ENCODE measurements at places on chromosomes 1 and 21.

DNA sequence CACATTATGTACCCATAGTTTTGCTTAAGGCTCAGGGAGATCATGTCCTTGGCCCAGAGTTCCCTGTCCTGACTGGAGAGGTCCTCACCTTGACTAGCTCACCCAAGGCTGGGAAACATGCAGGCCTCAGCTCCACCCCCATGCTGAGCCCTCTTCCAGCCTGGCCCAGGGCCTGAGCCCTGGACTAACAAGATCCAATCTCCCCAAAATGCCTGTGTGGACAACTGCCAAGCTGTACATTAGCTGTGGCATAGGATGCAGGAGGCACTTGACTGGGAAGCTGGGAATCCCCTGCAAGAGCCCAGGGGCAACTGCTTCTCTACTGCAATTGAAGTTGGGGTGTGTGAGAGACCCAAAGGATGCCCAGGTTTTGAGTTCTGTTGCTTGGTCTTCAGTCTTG lies 2.1 kb downstream of the LINGO4 start:
- no peak for DNase-seq

DNA sequence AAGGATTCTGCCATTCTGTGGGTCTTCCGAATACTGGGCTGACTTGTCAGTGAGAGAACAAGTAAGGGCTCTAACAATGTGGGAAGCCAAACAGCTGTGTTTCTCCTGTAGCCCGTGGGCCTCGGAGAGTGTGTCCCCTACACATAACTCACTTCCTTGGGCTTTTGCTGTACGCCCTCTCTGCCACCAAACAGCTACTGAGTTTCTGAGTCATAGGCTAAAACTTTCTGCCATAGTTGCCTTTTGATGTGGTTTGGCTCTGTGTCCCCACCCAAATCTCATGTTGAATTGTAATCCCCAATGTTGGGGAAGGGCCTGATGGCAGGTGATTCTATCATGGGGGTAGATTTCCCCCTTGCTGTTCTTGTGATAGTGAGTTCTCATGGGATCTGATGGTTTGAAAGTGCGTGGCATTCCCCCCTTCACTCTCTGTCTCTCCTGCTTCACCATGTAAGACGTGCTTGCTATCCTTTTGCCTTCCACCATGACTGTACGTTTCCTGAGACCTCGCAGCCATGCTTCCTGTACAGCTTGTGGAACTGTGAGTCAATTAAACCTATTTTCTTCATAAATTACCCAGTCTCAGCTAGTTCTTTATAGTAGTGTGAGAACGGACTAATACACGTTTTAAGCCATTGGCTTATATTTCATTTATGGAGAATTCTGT lies 194.8 kb upstream of the HMCN1 start:
- DNase-seq = no peak

DNA sequence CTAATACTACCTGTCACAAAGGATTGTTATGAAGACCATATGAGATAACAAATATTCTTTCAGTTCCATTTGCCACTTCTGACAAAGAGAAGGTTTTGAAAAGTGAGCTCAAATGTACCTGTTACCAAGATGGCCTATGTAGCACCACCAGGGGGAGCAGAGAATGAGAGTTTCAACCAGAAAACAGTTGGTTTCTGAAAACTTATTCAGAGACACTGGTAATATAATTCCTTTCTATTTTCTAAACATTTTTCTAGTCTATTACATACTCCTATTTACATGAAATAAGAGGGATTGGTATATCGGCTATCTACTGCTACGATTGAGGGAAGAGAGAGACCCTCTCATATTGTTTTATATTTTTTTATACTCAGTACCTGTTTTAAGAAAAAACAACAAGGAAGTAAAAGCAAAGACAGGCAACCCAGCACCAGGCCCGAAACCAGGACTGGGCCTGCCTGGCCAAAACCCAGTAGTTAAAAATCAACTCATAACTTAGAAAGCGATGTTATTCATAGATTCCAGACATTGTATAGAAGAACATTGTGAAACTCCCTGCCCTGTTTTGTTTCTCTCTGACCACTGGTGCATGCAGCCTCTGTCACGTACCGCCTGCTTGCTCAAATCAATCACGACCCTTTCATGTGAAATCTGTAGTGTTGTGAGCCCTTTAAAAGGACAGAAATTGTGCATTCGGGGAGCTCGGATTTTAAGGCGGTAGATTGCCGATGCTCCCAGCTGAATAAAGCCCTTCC lies 48.3 kb downstream of the IL23R start:
- peak; percentile 2 for DNase-seq

DNA sequence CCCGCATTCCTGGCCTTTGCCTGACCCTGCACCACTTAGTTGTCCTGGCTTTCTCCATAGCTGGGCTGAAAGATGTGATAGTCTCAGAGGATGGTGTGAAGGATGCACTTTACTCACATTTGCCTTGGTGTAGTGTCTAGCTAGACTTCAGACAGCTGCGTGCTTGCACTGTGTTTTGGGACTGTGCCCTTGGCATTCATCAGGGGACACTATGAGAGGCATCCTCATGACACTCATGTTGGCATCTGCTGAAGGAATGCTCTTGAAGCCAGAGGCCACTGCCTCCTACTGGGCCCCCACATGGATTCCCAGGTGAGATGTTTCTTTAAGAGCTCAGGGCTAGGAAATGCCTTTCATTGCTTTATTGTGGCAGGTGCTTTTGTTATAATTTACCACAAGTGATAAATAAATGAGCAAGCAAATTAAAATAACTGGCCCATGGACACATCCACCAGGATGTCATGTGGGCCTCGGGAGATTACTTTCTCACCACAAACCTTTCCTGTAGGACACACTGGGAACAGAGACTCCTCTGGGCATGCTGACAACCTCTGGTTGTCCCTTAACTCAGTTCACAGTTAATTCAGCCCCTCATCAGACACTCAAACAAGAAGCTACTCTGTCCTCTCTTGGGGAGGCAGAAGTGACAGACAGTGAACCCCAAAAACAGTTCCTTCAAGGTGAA lies 99.4 kb upstream of the SPATA6 start:
- DNase-seq = no peak

DNA sequence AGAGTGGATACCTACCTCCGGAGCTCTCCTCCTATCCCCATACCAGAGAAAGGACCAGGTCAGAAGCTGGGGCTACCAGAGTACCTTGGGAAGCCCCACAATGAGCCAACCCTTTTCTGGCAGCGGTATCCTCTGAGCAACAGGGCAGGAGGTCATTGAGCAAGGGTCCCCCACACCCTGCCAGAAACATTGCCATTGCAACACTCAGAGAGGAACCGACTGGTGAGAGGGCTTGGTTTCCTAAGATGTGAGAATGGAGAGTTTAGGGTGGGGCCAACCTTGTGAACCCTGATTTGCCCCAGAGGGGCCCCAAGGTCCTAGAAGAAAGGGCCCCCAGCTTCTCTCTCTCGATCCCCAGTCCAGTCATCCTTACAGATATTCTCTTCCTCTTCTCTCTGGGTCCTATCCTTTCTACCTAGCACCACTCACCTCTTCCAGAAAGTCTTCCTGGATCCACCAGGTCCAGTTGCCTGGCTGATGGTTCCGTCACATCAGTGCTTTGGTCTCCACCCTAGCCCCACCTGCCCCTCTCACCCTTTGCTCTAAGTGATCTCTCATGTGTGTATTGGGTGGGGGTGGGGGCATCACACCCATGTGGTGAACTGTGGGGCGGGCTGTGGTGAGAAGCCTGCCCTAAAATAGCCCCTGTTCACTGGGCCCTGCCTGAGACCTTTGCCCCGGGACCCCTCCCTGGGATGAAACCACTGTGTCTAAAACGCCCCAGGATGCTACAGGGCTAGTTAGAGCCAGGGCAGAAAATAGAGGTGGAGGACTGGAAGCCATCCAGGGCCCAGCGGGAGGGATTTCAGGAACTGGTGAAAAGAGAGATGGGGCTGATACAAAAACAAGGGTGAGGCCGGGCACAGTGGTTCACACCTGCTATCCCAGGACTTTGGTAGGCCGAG lies 8.7 kb downstream of the FGR start:
- peak; percentile 85 for DNase-seq

GRCh38 chr1:154536570-154536969 lies 21.9 kb downstream of the UBE2Q1 start:
- no peak for DNase-seq

GRCh38 chr21:31052489-31053142 lies 14.3 kb upstream of the KRTAP19-8 start:
- no peak for DNase-seq

- DNase-seq = no peak
Measured at GRCh38 chr1:168138134-168138533, 1.4 kb upstream of the GPR161 start.

DNA sequence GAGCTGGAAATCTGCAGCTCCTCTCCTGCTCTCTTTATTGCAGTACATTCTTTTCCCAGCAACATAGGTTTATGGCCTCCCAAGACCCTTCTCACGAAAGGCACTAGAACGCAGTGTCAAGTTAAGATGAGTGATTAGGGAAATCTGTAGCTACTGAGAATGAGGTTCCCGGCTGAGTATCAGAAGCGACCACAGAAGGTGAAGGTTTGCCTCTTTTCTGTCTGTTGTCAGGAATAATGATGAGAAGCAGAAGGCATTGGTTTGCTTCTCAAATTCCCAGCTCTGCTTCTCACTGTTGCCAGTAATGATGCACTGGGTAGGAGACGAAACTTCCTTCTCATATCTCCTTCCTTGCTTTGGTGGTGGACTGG lies 128.4 kb downstream of the NTMT2 start:
- DNase-seq = no peak

- DNase-seq = no peak
Measured at GRCh38 chr21:26119906-26120305, 50.7 kb downstream of the APP start.

DNA sequence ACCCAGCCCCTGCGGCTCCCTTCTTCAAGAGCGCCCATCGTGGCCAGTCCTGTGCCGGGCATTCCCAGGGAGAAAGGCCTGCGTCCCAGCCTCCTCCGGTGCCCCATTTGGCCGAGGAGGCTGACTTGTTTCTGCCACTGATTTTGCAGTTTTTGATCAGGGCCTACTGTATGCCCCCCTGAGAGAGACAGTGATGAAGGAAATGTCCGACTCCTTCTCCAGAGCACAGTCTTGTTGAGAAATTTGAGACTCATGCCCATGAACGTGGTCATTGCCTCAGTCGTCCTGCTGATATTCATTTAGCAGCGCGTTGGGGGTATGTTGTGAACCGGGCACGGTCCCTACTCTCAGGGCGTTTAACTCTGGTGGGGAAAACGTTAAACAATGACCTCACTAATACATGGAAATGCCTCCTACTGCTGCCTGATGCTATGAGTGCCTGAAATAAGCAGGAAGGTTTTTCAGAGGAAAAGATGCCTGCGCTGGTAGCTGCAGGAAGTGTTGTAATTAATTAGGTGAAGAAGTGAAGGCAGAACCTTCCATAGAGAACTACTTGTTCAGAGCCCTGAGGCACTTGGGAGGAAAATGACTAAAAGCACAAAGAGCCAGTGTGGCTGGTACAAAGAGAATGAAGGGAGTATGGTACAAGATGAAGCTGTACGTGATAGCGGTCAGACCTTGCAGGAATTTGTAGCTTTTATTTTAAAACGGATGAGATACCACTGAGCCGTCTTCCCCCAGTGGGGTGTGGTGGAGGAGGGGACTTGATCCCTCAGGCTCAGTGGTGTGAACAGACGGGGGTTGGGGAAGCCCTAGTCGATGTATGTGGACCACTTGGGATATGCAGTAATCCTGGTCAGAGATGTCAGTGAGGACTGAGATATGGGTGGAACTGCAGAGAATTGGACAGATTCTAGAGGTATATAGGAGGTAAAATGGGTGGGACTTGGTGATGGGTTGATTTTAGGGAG lies 730 bp downstream of the ZCCHC17 start:
- DNase-seq = peak; percentile 50

- no peak for DNase-seq
Measured at GRCh38 chr1:94031591-94031990, 89.4 kb downstream of the ABCA4 start.

- DNase-seq = no peak
Measured at GRCh38 chr1:37656026-37656425, 21.3 kb upstream of the RSPO1 start.

DNA sequence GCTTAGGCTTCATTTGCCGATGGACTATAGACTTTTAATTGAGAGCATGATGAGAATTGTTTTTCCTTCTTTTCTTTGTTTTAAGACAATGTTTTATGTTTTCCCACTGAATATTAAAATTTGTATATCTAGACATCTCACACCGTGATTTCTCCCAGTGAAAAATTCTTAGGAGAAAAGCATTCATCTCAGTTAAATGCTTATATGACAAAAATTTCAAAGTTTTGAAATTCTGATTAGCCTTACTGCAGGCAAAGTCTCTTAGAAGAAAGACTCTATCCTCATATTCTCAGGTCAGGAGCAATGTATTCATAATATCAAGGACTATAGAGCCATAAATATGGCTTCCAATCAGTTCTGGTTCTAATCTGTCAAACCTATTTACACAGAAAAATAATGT lies 2085.0 kb downstream of the NCAM2 start:
- no peak for DNase-seq

- DNase-seq = no peak
Measured at GRCh38 chr1:21552715-21553114, 43.5 kb downstream of the ALPL start.

DNA sequence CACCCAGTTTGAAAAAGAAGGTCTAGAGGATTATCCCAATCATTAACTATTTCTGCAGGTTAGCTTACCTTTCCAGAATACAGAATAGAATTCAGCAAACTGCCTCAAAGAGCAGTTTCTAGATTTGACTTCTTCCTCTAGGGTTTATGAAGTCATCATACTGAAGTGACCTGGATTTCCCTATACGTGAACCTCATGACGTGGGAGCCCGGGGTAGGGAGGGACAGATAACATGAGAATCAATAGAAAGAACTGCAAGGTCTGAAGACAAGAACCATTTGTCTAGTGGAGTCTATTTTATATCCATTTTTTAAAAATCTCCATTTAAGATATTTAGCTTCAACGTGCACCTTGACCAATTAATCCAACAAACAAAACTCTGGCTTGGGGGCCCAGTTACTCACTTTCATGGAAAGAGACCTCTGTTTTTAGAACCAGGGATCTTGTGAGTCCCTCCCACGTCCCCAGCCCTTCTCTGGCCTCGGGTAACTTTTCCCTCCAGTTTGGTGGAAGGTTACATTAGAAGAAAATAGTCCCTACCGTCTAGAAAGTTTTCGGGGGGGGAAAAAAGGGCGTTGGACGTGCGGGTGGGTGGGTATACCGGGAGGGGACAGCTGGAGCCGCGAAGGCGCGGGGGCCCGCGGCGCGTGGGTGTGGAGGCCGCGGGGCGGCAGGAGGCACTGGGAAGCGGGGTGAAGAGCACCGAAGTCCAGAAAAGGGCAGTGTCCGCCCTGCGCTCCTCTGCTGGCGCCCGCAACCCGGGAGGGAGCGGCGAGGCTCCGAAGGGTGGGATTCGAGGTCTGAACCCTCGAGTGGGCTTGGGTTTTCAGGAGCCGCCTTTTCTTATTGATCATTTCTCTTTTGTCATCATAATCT lies 13.8 kb upstream of the POGZ start:
- DNase-seq = no peak
